ENCODE measurements at places on chromosomes 16 and 17.

DNA sequence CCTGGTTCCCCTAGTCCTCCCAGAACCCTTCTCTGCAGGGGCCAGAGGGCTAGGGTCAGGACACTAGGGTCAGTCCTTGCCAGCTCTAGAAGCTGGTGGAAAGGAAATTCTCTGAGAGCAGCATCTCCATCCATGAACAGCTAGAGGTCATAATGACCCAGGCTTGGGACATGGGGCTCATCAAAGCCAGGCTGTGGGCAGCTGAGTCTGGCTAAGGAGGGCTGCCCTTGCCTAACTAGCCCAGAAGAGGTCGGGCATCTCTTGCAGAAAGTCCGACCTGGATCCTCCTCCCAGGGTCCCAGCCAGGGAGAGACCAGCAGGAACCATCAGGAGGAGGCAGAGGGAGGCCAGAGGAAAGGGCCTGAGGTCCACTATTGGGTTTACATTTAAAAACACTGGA is 4.3 kb downstream of the MPO start:
- no peak for DNase-seq

DNA sequence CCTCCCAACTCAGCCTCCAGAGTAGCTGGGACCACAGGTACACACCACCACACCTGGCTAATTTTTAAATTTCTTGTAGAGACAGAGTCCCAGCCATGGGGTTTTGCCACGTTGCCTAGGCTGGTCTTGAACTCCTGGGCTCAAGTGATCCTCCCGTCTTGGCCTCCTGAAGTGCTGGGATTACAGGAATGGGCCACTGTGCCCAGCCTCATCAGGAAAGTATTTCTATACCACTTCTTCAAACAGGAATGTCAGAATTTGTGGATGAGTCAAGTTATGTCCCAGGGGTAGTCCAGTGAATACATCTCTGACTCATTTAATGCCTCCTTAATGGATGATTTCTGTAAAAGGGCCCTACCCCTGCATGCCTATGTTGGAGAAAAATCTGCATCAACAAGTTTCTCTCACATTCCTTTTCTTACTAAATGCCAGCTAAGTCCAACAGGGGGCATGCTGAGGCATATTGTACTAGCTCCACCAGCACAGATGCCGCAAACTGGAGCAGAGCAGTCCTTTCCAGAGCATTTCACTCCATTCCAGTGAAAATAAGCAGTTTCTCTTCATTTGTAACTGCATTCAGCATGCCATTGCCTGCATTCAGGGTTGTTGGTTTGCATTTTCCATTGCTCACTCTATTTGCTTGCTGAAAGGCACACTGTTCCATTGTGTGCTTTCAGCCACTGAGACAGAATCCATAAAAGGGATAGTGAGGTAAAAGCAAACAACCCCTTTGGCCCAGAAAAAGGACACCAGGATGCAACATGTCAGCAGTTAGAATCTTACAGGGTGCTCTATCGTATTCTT is 5.3 kb upstream of the CAVIN1 start:
- peak; percentile 97 for DNase-seq

DNA sequence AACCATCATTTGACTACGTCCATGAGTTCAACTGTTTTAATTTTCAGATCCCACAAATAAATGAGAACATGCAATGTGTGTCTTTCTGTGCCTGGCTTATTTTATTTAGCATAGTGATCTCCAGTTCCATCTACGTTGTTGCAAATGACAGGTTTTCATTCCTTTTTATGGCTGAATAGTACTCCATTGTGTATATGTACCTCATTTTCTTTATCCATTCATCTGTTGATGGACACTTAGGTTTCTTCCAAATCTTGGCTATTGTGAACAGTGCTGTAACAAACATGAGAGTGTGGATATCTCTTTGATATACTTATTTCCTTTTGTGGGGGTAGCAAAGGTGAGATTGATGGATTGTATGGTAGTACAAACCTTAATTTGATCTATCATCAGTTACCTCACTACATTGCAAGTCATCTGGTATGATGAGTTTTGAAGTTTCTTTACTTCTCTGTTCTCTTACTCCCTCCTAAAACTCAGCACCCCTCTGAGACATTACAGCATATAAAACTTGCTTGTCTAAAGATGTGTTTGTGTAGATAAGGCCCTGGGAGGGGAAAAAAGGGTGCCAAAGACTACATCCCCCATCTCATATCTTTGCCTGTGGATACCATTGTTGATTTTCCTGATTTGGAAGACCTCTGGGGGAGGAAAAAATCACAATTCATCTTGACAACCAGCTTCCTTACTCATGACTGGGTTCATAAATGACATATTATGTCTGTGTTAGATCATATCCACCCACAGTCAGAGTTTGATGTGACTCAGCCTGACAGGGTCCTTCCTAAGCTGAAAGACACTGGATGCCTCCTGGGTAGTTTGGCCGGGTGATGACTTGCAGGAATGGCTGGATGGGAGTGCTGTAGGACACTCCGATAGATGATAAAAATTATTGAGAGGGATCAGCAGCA is 47.6 kb downstream of the ABCA9 start:
- DNase-seq, result peak; percentile 75

DNA sequence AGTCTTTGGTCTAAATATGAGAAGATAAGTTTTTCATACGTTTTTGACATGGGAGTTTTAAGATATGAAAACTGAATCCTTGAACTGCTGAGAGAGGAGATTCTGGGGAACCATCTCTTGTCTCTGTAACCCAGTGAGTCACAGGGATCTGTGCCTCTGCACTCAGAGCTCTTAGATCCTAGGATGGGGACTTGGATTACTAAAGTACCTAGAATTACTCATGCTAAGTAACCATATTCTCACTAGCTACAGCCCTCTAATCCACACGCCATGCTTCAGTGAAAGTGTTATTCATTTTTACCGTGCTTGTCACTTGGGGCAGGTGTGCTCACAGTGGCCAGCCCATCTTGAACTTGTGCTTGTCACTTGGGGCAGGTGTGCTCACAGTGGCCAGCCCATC is 2.0 kb downstream of the MRM3 start:
- no peak for DNase-seq
